Adrenal gland (tissue), 19 donors: ENCODE measurements at places on chromosomes 3 and 15. TPM values are rescaled to one million over a fixed set of nuclear protein-coding genes. Genes with fewer than 3 reads are reported as not detected.

THAP10 gene
- 1.2 TPM for total RNA-seq

SPINK8 gene
- not detected for total RNA-seq

VWA5B2 gene
- total RNA-seq: 52.9 TPM

DNA sequence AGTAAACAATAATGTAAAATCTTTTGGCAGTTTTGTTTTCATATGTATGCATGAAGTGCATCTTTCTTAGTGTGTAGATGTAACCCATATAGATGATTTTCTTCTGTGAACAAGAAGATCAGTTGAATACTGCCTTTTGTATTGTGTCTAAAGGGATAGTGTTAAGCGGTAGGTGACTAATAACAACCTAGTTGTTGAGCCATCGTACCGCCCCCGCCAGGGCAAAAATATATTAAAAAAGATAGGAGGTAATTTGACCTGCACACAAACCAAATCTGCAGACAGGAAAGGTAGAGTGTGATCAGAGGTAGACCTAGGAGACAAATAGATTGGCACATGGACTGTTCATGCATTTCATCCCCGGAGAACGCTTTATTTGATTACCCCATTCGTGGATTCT is 3.3 kb upstream of the GMNC start:
- no peak overlapping the region for H3K27ac ChIP-seq
- no peak overlapping the region for H3K4me3 ChIP-seq
- DNase-seq: no peak
- H3K27me3 ChIP-seq: no peaks in the 10 kb centered on the region

GRCh38 chr3:124200407-124200806 is 208.5 kb upstream of the ROPN1 start:
- H3K36me3 ChIP-seq: no peaks in the 10 kb centered on the region
- H3K27me3 ChIP-seq: no peaks in the 10 kb centered on the region
- H3K4me3 ChIP-seq: no peak overlapping the region
- no peak for DNase-seq
- peaks cover 33% of the 10 kb centered on the region for H3K4me1 ChIP-seq
- no peak overlapping the region for H3K27ac ChIP-seq

GRCh38 chr3:197392961-197393360 is 94.5 kb upstream of the DLG1 start:
- DNase-seq: no peak
- no peaks in the 10 kb centered on the region for H3K27me3 ChIP-seq
- H3K27ac ChIP-seq: no peak overlapping the region
- no peaks in the 10 kb centered on the region for H3K4me1 ChIP-seq

GRCh38 chr15:73357999-73358665 is 10.6 kb downstream of the HCN4 start:
- no peaks in the 10 kb centered on the region for H3K4me1 ChIP-seq
- H3K27me3 ChIP-seq: no peaks in the 10 kb centered on the region
